T-helper 1 cell (primary cell): ENCODE measurements at places on chromosomes 5 and 9.

DNA sequence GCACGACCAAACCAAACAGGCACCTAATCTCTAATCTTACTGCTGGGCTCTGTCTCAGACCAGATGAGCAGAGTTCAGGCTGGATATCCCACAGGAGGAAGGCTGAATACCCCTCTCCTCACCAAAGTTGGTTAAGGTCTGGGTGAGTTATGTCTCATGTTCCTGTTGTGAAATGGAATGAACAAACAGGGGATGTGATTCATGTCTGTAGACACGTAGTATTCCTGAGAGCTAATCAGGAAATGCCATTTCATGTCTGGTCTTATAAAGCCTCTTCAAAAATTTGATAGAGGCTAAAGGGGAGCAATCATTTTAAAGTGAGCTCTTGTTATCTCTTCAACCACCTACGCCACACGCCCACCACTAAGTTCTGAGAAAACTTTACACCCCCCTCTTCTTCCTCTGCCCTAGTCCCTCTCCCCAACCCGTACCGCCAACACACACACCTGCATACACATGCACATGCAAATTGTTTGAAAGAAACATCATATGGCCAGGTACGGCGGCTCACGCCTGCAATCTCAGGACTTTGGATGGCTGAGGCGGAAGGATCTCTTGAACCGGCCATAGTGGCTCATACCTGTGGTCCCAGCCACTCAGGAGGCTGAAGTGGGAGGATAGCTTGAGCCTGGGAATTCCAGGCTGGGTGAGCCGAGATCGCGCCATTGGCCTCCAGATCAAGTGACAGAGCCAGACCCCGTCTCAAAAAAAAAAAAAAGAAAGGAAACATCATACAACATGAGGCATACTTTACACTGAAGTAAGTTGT is 69.8 kb upstream of the RAI14 start:
- DNase-seq = no peak

DNA sequence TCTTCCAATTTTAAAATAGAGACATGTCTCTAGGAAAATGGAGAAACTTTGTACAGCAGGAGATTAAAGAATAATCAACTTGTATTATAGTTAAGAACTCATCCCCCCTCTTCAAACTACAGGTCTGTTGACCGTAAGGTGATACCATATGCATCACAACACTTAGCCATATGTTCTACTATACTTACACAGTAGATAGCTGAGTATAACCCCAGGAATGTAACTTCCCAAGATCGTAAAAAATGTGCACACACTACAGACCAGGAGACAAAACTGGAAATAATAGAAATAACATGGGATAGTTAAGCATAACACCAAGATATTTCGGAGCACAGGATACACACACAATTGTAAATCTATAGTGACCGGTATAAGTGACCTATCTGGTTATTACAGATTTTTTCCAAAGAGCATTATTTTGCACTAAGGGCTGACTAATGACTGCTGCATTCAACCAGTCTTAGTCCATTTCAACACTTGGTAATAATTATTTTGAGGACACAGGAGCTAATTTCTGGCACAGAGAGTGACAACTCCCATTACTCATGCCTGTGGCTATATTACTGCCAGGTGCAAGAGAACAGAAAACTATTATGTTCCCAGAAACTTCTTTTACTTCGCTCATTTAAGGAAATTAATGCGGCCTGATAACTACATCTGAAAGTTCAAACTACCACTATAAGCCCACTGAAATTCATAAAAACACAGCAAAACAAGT is 15.4 kb upstream of the ZNF622 start:
- DNase-seq = no peak

DNA sequence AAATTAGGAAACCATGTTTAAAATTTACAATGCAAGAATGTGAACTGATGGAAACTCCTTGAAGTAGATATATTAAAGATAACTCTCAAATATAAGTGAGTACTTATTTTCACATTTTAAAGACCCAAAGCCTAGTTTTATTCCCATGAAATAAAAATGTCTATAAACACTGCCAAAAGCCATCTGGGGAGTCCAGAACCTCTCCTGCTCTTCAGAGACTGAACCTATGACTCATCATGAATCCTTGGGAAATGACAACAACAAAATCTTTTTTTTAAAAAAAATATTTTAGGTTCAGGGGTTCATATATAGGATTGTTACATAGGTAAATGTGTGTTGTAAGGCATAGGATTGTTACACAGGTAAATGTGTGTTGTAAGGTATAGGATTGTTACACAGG is 33.8 kb upstream of the FYB1 start:
- DNase-seq = no peak

GRCh38 chr5:66808663-66809062 is 212.5 kb downstream of the MAST4 start:
- DNase-seq = no peak

GRCh38 chr5:58455480-58455879 is 4.4 kb downstream of the PLK2 start:
- no peak for DNase-seq

- no peak for DNase-seq
These were observed 119.1 kb upstream of the TBC1D2 start for GRCh38 chr9:98374385-98375051.

DNA sequence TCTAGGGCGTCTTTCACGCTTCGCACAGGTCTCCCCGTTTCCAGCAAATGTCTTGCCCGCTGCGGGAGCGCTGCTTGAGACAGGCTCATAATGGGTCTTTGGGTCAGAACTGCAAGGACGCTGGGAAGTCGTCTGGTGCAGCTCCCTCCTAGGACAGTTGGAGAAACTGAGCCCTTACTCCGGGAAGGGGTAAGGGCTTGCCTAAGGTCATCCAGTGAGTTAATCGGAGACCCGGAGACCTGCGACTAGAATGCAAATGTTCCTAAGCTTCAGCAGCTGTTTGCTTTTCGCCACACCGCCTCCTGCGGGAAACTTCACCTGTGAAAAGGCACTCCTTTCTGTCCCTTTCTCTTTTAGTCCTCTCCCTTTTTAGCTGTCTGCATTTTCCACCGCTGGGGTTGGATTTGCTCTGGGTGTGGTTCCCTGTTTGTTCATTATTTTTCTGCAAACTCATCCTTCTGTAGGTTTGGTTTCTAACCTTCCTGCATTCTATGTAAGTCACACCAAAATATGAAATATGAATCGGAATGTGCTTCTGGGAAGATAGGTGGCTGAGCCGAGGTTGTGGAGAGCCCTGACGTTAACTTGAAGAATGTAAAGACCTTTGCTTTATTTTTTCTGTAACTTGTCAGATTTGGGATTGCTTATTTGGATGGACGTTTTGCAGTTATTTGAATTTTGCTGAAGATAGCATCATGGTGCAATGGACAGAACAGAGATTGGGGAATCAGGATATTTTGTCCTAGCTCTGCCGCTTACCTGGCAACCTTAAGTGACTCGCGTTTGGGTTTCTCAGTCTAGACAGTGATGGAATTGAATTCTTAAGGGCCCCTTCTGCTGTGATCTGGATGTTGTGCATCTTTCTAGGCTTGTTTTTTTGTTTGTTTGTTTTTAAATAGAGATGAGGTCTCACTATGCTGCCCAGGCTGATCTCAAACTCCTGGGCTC is 909 bp downstream of the SLC36A1 start:
- peak; percentile 4 for DNase-seq

- no peak for DNase-seq
These were observed 2220.7 kb upstream of the C9orf72 start for GRCh38 chr9:29793970-29794369.

- DNase-seq = no peak
These were observed 24.3 kb downstream of the ABCA1 start for GRCh38 chr9:104903609-104904008.

- DNase-seq = peak; percentile 22
These were observed 43.1 kb downstream of the NDFIP1 start for GRCh38 chr5:142151436-142152383.
